ENCODE measurements at places on chromosomes 1 and 21.

GRCh38 chr1:230138561-230139239 lies 71.7 kb downstream of the GALNT2 start:
- DNase-seq, result no peak

- DNase-seq, result no peak
Observed at GRCh38 chr1:18380288-18380687, 100.4 kb upstream of the KLHDC7A start.

DNA sequence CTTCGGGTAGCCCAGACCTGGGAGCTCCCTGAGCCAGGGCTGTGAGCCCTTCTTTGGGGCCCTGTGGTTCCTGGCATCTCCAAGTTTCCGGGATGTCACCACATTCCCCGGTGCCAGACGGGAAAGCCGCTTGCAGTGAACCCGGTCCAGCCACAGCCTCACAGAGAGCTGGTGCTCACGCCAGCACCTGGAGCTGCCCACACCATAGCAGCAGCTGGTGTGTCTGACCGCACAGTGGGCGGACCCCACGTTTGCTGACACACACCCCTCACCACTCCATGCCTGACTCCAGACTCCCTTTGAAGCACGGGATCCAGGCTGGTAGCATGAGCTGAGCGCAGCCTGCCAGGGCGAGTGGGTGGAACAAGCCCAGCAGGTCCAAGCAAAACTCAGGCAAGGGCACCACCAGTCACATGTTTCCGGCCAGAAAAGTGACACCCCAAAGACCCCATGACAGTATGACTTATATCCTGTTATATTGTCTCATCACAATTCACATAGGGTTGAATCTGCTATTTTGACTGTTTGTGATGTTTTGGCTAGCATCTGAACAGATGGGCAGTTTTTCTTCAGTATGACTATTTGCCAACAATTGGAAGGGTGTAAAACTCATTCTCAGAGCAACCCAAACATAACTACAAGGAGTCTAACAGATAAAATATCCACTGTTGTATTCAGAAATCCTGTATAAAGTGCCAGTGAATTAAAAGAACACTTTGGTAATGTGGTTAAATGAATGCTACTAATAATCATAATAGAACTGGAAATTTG lies 285.4 kb downstream of the SMYD3 start:
- DNase-seq, result no peak

GRCh38 chr1:37732111-37732780 lies 32.7 kb downstream of the EPHA10 start:
- DNase-seq, result no peak

- DNase-seq, result no peak
Observed at GRCh38 chr1:247440001-247440620, 17.8 kb downstream of the OR2B11 start.

DNA sequence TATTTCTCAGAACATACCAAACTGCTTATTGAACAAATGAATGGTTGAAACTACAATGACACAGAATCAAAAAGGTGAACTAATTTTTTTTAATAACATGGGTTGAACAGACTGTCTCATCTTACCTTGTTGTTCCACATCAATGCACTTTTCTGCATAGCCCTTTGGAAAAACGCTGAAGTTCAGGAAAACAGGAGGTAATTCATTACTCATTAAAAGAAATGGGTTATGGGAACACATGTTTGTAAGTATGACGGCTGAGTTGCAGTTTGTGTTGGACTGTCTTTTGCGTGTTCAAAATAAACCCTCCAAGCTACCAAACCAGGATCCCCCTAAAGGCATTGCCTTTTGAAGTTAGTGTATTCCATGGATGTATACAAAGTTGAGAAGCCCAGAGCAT lies 514.9 kb upstream of the PKN2 start:
- no peak for DNase-seq

DNA sequence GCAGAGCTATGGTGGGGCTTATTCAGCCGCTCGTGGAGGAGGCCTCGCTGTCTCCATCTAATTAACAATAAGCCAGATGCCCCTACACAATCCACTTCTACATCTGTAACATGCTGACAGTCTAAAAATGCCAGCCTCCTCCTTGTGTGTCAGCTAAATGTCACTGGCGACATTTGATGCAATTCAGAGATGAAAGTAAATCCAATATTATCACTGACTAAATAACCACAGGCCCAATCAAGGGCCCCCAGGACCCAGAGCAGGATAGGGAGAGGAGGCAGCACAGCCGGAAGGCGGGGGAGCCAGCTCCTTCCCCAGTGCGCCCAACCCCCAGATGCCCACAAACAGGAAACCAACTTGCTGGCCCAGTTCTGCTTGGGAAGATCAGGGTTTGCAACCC lies 76.6 kb downstream of the DMRTA2 start:
- no peak for DNase-seq

- no peak for DNase-seq
Observed at GRCh38 chr1:22248746-22249145, 105.8 kb upstream of the WNT4 start.

DNA sequence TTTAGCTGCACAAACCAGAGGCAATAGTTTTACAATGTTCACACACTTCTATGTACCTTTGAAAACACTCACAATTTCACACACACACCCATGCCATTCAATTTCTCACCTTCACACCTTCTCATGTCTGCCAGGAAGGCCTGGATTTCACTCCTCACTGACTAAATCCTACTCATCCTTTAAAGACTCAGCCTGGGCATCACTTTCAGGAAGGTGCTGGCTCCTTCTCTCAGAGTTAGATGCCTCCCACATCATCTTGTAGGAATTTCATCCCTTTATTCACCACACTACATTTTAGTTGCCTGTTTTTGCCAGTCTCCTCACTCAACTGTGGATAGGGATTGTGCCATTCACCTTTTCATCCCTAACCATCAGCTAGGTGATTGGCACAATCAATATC lies 2.3 kb downstream of the IL20 start:
- no peak for DNase-seq

GRCh38 chr21:27633631-27634030 lies 666.7 kb upstream of the ADAMTS5 start:
- DNase-seq, result no peak

DNA sequence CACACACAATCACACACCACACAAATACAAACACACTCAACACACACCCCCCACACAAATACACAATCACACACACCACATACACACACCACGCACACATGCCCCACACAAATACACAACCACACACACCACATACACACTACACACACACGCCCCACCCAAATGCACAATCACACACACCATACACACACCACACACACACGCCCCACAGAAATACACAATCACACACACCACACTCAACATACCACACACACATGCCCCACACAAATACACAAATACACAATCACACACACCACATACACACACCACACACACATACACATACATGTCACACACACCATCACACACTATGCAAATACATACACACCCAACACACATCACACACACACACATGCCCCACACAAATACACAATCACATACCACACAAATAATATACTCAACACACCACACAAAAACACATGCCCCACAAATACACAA lies 50.2 kb downstream of the PRDM15 start:
- DNase-seq, result no peak

DNA sequence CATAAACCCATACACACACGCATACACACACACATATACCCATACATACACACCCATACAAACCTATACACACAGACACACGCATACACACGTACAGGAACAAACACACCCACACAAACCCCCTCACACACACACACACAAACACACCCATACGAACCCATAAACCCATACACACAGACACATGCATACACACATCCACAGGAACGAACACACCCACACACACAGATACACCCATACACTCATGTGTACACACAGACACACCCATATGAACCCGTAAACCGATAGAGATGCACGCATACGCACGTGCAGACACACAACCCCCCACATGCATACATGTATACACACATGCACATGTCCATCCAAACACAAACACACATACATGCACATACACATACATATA lies 9.5 kb downstream of the WNT9A start:
- DNase-seq, result no peak

GRCh38 chr21:45405271-45405818 lies 380 bp downstream of the COL18A1 start:
- no peak for DNase-seq

- no peak for DNase-seq
Observed at GRCh38 chr1:23651069-23651808, 40.4 kb upstream of the RPL11 start.

DNA sequence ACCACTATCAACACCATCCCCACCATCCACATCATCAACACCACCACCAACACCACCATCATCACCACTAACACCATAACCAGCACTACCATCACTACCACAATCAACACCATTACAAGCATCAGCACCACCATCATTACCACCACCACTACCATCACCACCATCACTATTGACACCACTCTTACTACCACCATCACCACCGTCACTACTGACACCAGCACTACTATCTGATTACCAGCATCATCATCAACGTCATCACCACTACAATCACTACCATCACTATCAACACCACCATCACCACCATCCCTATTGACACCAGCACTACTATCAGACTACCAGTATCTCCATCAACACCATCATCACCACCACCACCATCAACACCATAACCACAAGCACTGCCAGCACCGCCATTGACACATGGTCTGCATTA lies 106.1 kb upstream of the RUNX3 start:
- no peak for DNase-seq

- no peak for DNase-seq
Observed at GRCh38 chr1:225137976-225138375, 208.5 kb downstream of the DNAH14 start.

- no peak for DNase-seq
Observed at GRCh38 chr1:160167580-160167979, 16.2 kb downstream of the ATP1A4 start.

DNA sequence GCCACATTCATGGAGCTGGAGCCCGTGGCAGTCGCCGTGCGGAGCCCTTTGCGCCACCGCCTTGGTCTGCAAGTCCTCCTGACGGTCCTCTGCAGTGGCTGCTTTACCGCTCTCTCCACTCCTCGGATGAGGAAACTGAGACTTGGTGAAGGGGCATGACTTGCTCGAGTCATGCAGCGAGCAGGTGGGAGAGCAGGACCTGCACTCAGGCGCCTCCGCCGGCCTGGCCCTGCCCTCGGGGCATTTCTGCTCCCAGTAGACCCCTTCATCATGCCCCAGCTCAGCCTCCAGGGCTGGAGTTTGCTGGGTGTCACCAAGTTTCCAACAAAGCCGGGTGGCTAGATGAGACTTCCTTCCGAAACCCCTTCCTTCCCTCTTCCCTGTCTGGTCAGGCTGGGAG lies 100.0 kb upstream of the TARDBP start:
- no peak for DNase-seq

DNA sequence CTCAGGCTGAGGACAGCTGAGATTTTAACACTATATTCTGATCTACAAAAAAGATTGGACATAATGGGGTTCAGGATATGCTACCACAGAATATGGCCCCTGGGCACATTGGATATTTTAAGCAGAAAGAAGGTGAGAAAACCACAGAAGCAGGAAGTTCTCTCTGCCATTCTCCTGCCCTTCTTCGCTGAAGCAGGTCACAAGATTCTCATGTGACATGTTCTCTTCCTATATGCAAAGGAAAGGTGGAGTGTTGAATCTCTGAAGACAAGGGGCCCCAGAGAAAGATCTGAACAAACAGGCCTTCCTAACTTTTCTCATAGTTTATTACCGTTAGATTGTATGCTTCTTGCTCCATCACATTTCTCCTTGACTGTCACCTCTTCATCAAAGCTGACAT lies 285.7 kb downstream of the S1PR1 start:
- no peak for DNase-seq

DNA sequence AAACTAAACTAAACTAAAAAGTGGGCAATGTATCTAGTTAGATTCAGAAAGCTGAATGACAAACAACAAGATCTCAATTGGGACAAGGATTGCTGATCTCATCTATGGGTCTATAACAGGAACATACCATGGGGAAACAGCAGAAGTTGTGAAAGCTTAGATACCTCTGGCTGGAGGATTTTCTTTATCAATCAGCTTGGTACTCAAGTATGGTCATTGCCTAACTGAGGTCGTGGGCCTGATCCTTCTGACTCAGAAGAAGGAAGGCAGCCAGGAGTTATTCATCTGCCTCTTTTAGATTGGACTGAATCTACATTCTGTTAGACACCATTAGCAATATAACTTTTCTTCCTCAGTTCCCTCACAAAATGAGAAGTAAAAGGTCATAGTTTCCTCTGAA lies 39.7 kb downstream of the DNTTIP2 start:
- DNase-seq, result no peak

DNA sequence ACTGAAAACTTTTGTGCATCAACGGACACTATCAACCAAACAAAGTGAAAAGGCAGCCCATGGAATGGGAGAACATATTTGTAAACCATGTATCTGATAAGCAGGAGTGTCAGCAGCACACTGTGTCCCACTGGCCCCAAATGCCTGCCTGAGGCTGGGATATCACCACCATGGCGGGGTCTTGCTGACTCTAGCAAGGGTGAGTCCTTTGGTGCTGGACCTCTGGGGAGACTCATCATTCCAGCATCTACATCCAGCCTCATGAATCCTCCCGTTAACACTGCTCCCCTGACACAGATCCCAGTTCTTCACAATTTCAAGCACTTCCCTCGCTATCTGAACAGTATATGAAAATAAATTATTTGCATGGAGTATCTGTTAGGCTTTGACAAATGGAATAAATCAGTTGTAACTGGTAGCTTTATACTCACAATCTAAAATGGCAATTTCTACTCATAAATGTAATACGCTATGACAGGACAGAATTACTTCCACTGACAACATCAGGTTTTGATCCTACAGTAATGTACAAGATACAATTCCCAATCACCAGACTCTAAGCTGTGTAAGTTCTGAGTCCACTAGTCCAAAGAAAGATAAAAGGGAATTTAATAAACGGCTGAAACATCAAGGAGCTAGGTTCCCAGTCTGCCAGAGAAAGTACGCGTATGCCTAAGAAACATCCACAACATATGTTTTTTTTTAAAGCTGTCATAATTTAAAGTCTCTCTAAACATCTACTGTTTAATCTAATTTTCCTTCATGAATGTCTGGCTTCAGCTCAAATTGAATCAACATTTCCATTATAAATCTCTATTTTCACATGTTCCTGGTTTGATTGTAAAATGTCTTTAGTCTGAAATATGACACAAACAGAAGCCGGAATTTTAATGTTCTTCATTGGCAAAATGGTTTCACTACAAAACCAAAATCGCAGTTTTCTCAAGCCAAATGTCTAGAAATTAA lies 95.1 kb downstream of the SIPA1L2 start:
- DNase-seq, result no peak

DNA sequence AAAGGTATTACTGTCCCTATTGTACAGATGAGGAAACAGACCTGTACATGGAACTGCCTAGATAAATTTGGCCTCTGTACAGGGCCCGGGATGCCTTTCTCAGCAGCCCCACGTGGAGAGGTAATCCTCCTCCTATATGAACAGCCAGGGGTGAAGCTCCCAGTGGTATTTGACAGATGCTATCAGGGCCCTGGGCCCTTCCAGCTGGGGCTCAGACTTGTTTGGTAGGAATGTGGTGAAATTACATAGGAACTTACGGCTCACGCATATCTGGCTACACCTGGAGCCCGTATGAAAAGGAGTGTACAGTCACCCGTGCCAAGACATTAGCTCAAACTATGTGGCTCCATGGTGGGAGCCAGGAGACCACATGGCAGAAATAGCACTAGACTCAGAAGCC lies 24.8 kb upstream of the TCEA3 start:
- DNase-seq, result no peak

All from T-helper 22 cell (primary cell).